AG04450 (cell line): ENCODE measurements at places on chromosomes 11 and 22. TPM values are rescaled to one million over a fixed set of nuclear protein-coding genes. Genes with fewer than 3 reads are reported as not detected.

GRCh38 chr11:125251956-125252355 lies 87.4 kb downstream of the PKNOX2 start:
- DNase-seq, result no peak

GRCh38 chr22:23180301-23180892 lies at the start of gene BCR:
Gene BCR (plus strand): TSS chr22:23180509. CDS start chr22:23180961, 452 bp downstream.
- DNase-seq, result no peak

DNA sequence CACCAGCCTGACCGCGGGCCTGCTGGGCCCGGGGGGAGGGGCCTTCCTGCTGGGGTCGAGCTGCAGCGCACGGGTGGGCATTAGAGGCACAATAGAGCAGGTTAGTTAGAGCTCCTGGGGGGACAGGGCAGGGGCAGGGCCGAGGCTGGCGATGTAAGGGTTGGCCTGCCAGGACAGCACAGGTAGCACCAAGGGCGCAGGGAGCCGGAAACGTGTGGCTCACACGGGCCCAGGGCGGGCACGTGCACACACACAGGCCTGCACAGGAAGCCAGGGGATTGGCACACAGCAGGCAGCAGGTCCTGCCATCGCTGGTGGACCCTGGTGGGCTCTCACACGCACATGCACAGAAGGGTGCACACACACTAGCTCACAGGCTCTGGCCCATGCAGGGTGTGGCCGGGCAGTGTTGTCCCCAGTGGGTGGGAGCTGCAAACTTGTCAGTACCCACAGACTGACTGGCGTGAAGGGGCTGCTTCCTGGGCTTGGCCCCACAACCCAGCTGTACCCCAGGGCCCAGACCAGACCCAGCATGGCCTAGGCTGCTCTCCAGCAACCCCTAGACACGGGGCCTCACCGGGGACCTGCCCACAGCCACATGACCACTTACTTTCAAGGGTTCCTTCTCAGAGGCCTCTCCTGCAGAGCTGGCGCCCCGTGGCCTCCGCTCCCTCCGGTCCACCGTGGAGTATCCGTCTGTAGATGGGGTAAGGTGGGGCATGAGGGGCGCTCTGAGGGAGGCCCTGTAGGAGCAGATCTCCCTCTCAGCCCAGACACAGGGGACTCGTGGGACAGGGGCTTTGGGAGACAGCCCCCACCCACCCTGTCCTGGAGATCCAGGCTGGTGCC lies 29.9 kb upstream of the TXNRD2 start:
- DNase-seq, result no peak

PNPLA5 gene
- 0.11 and 0.12 TPM in 2 replicates for polyA plus RNA-seq

DNA sequence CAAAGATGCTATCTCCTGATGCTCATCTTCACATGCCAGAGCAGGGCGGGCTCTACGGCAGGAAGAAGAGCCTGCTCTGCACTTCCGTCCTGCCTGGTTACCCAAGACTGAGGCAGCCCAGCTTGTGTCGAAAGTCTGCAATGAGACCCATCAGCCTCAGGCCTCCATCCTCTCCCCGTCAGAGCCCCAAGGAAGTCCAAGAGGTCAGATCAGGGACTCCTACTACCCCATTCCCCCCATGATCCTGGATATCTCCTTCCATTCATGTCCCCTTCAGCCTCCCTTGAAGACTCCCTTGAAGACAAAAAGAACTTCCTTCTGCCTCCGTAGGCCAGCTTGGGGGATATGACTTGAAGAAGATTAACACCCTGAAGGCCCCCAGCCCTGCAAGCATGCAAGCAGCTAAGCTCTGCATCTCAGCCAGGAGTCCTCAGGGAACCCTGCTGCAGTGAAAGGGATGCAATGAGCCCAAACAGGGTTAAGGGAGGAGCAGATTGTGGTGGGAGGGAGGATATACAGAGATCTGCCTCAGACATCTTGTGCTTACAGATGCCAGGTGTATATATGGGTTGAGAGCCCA lies 85.6 kb downstream of the TRIM29 start:
- DNase-seq, result no peak

MRGPRX3 gene
- polyA plus RNA-seq, result not detected in 2 replicates

DNA sequence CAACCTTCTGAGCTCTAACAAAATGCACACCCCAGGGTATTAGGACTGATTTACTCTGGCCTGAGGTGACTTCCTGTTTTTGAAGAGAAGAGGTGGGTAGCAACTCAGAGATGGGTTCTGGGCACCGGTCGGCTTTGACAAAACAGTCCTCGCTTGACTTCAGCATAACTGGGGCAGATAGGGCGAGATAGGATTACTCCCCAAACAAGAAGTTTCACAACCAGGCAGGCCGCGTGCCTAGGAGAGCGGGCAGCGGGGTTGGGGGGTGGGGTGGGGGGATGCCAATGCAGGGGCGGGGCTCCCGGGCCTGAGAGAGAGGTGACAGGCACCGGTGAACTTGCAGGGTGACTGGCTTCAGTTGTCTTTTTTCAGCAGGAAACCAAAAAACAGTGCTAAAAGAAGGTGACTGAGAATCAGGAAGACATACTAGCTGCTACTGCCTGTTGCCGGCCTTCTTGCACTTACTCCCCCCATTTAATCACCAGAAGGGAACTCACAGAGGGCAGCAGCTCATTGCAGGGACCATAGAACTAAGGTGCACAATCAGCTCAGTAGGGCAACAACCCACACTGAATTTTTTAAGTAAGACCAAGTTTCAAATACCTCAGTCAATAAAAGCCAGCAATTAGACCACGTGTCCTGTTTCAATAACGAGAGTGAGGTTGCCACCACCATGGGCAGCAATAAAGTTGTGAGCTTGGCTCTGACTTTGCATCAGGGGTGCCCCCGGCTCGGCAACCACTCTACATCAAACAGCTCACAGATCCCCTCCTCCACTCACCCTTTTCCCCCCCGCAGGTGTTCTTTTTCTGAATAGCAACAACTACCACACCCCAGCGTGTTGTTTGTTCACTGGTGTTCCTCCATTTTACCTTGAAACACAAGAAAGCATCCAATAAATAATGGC lies 37.2 kb upstream of the ETS1 start:
- DNase-seq, result no peak

DNA sequence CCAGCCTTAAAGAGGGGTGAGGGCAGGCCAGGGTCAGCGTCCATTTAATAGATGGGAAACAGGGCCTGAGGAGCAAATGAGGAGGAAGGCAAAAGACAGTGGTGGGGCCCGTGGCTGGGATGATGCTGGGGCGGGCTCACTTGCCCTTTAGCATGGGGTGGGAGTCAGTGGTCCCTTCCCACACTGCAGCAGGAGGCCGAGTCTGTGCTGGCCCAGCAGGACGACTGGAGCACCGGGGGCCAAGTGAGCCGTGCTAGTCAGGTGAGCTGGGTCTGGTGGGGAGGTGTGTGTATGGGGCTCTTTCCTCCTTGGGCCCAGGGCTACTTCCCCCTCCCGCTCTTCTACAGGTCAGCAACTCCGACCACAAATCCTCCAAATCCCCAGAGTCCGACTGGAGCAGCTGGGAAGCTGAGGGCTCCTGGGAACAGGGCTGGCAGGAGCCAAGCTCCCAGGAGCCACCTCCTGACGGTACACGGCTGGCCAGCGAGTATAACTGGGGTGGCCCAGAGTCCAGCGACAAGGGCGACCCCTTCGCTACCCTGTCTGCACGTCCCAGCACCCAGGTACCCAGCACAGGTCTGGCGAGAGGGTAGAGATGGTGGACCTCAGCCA lies 12.8 kb downstream of the SCYL1 start:
- no peak for DNase-seq

OR56A1 gene
- not detected in 2 replicates for polyA plus RNA-seq

DNA sequence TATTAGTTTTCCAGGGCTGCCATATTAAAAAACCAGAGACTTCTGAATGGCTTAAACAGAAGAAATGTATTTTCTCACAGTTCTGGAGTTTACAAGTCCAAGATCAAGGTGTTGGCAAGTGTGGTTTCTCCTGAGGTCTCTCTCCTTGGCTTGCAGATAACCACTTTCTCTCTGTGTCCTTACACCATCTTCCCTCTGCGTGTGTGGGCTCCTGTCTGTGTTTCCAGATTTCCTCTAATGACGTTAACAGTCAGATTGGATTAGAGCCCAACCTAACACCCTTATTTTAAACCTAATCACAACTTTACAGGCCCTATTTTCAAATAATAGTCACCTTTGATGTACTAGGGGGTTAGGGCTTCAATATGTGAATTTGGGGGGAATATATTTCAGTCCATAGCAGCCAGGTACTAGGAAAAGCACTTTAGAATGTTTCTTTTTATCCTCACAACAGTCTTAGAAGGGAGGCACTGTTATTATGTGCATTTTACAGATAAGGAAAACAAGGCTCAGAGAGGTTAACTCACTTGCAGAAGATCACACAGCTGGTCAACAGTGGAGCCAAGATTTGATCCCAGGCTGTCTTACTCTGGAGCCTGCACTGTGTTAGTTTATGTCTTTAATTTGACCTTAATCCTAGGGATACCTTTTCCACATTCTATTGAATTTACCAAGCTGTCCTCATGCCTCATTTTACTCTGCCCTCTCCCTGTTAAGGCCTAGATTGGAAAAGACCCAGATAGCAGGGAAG lies 116.4 kb upstream of the CRYBB3 start:
- DNase-seq, result no peak

DNA sequence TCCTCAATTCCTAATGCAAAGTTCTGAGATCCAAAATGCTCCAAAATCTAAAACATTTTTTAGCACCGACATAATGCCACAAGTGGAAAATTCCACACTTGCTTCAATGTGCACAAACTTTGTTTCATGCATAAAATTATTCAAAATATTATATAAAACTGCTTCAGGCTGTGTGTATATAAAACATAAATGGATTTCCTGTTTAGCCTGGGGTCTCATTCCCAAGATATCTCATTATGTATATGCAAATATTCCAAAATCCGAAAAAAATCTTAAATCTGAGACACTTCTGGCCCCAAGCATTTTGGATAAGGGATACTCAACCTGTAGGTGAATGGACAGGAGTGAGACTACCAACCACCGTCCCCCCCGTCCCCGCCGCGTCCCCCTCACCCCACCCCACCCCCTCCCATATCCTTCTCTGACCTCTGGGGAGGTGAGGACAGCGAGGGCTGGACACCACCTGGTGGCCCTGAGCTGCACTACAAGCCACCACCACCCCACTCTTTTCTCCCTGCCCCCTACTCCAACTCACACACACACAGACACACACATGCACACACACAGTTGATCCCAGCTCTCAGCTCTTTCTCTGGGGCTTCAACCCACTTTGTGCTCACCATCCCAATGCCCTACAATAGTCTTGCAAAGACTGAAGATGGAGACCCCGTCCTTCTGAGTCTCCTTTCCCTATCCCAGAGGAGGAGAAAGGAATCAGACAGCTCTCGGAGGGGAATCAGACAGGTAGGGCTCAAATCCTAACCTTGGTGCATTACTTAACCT lies 101.0 kb downstream of the PDE2A start:
- no peak for DNase-seq

GRCh38 chr11:79039122-79039521 lies 401.7 kb downstream of the TENM4 start:
- no peak for DNase-seq

DNA sequence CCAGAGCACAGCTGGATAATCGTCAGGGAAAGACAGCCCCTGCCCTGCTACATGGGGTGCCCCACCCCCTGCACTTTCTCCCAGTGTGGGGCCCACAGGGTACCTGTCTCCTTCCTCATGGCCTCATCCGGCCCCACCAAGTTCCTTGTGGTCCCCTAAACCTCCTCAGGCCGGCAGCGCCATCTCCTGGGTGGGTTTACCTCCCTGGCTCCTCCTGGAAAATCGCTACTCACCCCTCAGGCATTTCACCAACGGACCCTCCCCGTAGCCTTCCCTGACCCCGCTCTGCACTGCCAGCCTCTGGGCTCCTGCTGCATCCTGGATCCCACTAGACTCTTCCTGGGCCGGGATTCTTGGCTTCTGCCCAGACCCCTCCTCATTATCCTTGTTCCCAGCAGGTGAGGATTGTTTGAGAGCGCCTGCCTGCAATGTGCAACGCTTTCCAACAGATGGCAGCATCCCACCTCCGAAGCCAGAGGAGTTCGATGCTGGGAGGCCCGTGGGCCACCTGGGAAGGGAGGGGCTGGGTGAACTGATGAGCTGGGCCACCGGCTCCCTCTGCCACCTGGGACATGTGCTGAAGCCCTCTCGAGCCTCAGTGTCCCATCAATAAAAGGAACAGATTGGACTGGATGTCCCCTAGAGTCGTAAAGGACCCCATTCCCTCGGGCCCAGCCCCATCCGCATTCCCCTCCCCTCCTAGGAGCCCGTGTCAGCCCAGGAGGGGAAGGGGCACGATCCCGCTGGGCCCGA lies 44.2 kb upstream of the TTLL12 start:
- DNase-seq, result no peak

GRCh38 chr11:134037046-134037908 lies 31.6 kb upstream of the JAM3 start:
- peak; percentile 32 for DNase-seq

DNA sequence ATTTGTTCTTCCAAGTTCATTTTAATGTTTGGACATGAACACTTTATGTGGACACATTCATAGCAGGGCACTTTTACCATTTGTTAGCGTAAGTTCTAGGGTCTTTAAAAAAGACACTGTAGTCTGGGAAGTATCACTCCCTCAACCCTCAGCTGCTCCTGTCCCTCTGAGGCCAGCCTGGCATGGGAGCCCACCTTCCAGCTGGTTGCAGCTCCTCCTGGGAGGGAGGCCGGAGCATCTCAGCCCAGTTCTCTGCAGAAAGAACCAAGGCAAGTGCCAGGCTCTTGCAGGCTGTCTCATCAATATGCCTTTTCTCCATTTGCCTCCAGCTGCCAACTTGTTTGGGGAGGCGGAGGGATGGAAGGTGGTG lies 150.6 kb downstream of the OPCML start:
- DNase-seq, result no peak

- no peak for DNase-seq
Measured at GRCh38 chr22:39699631-39700360, 129.2 kb downstream of the CACNA1I start.

DNA sequence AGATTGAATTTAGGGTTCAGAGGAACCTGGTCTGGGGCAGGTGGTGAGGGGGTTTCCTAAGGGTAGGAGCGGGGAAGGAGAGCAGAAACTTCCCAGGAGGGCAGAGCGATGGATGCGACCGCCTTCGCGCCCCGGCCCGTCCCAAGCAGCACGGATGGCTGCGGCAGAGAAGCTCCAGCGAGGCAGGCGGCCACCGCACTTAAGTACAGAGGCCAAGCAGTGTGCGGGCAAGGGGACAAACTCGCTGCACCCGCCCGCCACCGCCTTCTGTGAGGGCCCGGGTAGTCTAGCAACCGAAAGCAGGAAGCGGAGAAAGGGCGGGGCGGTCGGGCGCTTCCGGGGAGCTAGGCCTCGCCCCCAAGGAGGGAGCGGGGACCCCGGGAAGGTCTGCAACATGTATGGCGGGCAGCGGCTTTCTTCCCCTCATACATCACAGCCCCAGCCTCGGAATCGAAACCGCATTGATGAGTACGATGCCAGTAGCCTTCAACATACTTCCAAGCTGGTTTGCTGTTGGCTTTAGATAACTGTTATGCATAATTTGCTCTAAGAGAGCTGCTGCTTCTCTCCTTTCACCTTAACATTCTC lies at the start of gene AGBL2:
Gene AGBL2, minus strand, starts transcription at position 288 of the 588 bp plus-strand sequence. CDS start 719 bp downstream, outside the sequence.
- peak; percentile 21 for DNase-seq

DNA sequence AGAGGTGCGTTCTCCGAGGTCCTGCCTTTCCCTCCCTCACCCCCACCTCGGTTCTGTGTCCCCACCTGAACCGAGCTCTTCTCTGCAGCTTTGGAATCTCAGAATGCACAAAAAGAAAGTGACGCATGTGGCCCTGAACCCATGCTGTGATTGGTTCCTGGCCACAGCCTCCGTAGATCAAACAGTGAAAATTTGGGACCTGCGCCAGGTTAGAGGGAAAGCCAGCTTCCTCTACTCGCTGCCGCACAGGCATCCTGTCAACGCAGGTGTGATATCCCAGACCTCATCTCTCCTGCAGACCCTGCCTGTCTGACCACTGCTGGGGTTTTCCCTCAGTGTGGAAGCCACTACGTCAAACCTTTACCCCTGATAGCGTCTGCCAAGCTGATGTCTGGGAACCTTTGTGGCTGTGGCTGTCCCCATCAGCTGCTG lies 13.9 kb downstream of the ACP2 start:
- DNase-seq, result no peak

DRICH1 gene
- polyA plus RNA-seq, result 0.09 and 0.17 TPM in 2 replicates

ASPHD2 gene
- 1.9 TPM in 2 replicates for polyA plus RNA-seq
